SJSA1 (cell line): ENCODE measurements at places on chromosomes 6 and 20. TPM values are rescaled to one million over a fixed set of nuclear protein-coding genes. Genes with fewer than 3 reads are reported as not detected.

- no peak for DNase-seq
These were observed 10.2 kb upstream of the PERP start for GRCh38 chr6:138117376-138117914.

GRCh38 chr20:49308875-49309274 is 31.0 kb upstream of the ZNFX1 start:
- DNase-seq: no peak

- DNase-seq: no peak
These were observed 324.8 kb downstream of the SMOC2 start for GRCh38 chr6:168765752-168766151.

- DNase-seq: no peak
These were observed 76.8 kb downstream of the MAP3K4 start for GRCh38 chr6:161068321-161068741.

DNA sequence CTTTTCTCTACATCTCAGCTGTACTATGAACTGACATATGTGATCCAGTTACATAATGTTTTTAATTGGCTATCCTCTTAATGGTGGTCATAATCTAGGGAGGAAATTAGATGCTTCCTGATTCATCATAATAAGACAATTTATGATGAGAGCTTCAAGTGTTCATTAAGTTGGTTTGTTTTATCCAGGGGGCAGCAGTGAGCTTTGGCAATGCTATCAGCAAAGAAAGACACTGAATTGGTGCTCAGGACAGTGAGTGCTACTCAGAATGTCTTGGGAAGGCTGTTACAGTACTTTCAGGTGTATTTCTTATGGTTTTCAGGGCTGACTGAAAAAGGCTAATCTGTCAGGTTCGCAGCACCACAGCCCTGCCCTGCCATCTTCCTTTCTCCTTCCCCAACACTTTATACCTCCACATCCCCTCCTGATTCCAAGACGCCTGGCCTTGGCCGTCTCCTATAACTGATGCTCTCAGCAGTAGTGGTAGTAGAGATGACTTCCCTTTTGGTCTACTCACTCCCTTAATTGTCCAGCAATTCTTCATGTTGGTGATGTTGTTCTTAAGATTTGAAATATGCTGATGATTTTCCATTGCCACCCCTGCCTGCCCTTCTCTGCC is 67.0 kb upstream of the TNFAIP3 start:
- DNase-seq: no peak

GRCh38 chr6:41273714-41274113 is 12.8 kb downstream of the TREM1 start:
- DNase-seq: no peak

DNA sequence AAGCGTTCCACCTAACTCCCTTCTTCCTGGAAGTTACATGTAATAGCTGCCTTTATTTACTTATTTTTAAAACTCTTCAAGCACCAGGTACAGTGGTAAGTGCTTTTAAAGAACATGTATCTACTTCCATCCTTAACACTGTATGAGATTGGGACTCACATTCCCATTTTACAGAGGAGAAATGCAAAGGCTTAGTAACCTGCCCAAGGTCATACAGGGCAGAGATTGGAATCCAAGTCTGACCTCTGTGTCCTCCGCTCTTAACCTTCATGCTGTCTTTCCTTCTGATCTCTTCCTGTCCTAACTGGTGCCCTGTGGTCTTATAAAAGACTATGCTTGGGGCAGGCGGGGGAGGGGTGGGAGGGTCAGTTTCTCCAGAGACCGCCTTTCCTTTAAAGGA is 1.6 kb downstream of the B4GALT5 start:
- DNase-seq: no peak

GRCh38 chr6:150102750-150103270 is 33.9 kb upstream of the ULBP3 start:
- no peak for DNase-seq

DNA sequence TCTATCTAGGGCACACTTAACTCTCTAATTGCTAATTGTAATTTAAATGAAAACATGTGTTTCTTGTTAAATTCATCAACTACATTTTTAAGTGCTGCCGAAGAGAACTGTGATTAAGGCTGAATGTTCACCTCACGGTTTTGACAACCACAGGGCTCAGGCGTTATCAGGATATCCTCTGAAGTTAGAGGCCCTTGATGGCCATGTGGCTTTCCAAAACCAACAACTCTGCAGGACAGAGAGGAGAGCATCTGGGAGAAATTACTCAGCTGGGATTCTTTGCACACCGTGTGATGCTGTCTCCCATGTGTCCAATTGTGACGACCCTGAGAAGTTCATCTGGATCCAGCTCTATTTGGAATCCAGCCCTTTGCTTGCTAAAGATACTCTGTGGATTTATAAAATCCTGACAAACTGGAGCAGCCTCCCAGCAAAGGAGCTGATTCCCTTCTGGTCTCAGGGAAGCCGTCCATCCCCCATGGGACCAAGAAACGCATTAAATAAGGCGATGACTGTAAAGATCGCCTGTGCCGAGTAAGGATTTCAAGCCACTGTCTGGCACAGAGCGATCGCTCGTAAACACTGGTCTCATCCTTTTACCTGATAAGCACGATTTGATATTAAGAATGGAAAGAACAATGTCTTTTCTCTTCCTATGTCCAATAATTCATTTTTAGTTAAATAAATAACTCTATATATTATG is 401.1 kb downstream of the CD83 start:
- no peak for DNase-seq

DNA sequence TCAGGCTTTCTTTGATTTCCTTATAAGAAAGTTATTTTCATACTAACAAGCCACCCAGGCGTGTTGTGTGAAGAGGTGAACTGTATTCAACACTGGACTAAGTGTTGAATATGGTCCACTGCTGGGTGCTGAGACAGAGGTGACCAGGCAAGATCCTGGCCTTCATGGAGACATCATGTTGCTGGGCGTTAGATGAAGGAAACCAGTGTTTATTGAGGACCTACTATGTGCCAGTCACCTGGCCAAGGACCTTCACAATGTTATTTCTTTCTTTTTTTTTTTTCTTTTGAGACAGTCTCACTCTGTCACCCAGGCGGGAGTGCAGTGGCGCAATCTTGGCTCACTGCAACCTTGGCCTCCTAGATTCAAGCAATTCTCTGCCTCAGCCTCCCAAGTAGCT is 1.9 kb upstream of the TREML1 start:
- no peak for DNase-seq

DNA sequence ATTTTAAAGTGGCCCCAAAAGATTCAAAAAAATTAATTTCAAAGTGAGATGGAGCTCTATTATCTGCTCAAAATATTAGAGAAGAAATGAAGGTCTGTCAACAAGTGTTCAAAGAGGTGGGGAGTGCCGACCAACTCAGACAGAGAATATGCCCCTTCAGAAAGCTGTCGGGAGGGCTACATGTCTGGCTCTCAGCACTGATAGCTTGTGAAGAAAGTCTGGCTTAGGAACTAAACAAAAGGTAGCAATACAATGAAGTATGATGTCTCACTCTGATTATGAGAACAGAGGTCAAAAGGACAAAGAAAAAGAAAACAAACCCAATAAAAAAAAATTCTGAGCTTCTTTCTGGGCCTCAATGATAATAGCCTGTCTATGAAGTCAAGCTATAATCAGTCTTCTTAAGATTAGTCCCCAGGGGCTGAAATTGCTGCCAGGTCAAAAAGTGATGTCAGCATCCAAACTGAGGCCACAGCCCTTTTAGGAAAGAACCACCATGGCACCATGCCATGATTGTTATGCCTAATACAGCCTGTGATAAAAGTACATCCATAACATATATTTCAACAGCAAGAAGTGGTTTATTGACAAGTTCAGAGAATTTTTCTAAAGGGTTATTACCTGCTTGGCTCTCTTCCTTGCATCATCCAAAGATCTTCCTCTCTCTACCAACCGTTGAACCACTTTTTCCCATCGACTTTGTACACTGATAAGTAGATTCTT is 150.9 kb downstream of the DST start:
- DNase-seq: peak; percentile 11

- DNase-seq: no peak
These were observed 59.8 kb downstream of the GOPC start for GRCh38 chr6:117542493-117542892.

GRCh38 chr6:111912904-111913303 is 39.7 kb upstream of the FYN start:
- DNase-seq: no peak

DNA sequence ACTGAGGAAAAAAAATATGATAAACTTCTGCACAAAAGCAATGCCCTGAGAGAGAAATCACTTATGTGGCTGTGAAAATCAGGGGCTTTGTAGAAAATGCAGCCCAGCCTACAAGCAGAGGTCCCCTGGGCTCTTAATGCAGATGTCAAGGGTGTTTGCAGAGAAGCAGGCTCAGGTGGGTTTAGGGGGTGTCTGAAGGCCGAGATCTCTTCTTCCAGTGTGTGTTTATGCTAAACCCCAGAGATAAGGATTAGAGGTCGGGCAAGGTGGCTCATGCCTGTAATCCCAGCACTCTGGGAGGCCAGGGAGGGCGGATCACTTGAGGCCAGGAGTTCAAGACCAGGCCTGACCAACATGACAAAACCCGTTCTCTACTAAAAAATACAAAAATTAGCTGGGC is 78.5 kb downstream of the TMEM242 start:
- DNase-seq: no peak

GRCh38 chr6:133724726-133725125 is 164.2 kb upstream of the TCF21 start:
- no peak for DNase-seq

DNA sequence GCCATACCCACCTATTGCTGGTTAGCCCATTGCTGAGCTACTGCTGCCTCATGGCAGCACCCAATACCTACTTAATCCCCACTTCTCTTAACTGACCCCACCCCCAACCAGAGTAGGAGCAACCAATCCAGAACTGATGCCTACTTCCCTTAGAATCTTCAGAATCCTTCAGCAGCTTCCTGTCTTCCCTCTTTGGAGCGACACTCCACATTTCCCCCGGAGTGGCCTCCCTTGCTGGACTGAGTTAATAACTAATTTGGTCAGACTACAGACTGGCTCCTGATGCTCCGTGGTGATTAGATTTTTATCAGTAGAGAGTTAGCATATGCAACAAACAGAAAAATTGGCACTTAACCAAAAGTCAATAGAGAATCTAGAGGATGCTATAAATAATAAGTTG is 51.2 kb upstream of the UBR2 start:
- DNase-seq: no peak

- DNase-seq: no peak
These were observed 13.6 kb upstream of the ZNF335 start for GRCh38 chr20:45985573-45985972.

DNA sequence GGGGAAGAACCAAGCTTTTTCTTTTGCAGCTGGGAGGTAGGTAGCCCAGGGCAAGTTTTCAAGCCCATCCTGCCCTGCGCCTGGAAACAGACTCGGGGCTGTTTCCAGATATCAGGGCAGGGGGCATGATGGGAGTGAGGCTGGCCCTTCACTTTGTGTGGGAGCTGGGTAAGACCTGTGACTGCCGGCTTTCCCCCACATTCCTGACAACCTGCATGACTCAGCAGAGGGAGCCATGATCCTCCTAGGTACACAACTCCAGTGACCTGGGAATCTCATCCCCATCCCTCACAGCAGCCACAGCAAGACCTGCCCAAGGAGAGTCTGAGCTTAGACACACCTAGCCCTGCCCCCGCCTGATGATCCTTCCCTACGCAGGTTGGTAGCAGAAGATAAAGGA is 280.8 kb downstream of the SOX4 start:
- no peak for DNase-seq

DNA sequence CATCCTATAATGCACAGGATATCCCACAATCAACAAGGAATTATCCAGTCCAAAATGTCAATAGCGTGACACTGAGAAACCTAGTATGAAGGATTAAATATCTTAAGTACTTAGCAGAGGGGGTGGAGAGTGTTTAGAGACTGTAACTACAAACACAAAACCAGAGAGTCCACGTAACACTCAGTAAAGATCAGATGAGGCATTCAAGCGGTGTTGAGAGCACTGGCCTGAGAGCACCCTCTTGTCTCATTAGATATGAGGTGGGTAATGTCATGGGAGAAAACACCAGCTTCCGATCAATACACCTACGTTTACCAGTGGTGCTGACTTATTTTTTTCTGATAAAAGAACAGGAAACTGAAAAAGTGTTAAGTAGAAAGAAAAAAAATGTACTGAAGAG is 2.3 kb downstream of the FAM184A start:
- DNase-seq: no peak

- no peak for DNase-seq
These were observed 78.1 kb downstream of the MAP3K7 start for GRCh38 chr6:90508753-90509152.

DNA sequence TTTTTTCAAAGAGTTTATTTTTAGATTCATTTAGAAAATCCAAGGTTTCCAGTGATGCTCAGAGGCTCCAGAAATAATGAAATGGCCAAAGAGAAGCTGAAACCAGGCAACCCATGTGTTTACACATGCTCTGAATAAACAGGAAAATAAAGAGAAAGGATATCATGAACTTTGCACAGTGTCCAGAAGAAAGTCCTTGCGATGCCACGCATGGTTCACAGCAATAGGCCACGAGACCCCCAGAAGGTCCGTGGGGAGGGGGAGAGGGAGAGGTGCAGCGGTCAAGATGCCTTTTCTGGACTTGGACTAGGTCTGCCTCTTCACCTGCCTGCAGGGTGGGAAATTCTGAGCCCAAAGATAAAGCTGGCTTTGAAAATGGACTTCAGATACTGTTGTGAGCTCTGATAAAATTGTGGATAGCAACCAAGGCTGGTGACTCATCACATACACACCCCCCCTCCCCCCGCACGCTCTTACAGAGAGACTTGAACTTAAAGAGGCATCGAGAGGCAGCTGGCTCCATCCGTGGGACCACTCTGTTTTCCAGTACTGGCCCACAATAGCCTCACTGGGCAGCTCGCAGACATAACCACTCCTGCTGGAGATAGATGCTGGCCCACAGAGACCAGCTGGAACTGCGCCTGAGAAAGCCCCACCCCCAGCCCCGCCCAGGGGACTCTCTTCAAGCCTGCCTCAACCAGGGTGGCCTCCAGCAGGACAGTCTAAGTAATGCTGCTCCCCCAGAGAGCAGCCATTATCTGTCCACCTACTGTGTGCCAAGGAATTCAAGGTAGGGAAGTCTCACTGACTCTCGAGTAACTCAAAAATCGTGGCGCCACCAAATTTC is 21.2 kb upstream of the NFATC2 start:
- peak; percentile 83 for DNase-seq

GRCh38 chr6:68108233-68108835 is 526.7 kb upstream of the ADGRB3 start:
- no peak for DNase-seq

DNA sequence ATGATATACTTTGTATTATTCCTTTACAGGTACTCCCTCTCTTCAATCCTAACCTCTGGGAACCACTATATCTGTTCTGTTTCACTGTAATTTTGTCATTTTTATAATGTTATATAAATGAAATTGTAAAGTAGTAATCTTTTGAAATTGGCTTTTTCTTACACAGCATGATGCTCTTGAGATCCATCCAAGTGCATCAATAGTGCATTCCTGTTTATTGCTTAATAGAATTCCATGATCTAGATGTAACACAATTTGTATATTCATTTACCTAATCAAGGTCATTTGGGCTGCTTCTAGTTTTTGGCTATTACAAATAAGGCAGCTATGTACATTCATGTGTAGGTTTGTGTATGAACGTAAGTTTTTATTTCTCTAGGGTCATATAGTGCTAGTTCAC is 174.6 kb downstream of the KHDC1L start:
- no peak for DNase-seq

The PSORS1C2 gene
- total RNA-seq: not detected in 2 replicates

The RNF39 gene
- not detected in 2 replicates for total RNA-seq

The EPB41L1 gene
- total RNA-seq: 3.5 and 4.2 TPM in 2 replicates

The EPHA7 gene
- total RNA-seq: not detected in 2 replicates

The ETV7 gene
- total RNA-seq: 2.0 TPM in 1 of 2 replicates, not detected in the other

The PRDM13 gene
- total RNA-seq: not detected in 2 replicates

The DDO gene
- total RNA-seq: 0.53 TPM in 1 of 2 replicates, not detected in the other

The RNF8 gene
- 33.6 and 34.4 TPM in 2 replicates for total RNA-seq

The IRAK1BP1 gene
- total RNA-seq: 0.16 and 0.24 TPM in 2 replicates

The BPIFB2 gene
- total RNA-seq: not detected in 2 replicates

The TRIM38 gene
- total RNA-seq: 7.0 and 7.2 TPM in 2 replicates
